ENCODE measurements at places on chromosomes 13 and 19. TPM values are rescaled to one million over a fixed set of nuclear protein-coding genes. Genes with fewer than 3 reads are reported as not detected.

- DNase-seq, result no peak
Observed at GRCh38 chr19:49338023-49338677, 2.9 kb downstream of the CD37 start.

GRCh38 chr13:43805071-43805468 is 18.3 kb upstream of the ENOX1 start:
- no peak for DNase-seq

DNA sequence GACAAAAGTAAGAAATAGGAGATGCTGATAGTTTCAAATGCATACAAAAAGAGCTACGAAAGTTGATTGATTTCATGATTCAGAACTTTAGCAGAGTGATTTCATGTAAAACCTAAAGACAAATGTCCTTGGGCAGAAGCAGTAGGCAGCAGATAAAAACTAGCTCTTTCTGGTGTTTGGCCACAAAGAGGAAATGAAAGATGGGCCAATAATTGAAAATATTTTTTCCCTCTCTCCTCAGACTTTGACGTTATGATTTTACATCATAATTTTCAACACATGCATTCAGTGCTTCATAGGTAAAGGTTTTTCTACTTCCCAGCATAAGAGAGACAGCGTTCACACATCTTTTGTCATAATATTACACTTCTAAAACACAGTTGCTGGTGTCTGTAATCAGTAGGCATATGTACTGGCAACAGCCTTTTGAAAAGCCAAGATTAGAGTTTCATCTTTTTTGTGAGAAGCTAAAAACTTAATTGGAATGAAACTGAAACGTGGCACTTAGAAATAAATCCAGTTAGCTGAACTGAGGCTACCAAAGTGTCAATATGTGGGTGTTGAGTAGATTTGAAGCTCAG is 9.3 kb downstream of the SCEL start:
- DNase-seq, result no peak

The KLK2 gene
- total RNA-seq, result not detected

The SIGLEC5 gene
- not detected for total RNA-seq

The UGGT2 gene
- 0.08 TPM for total RNA-seq

The PSG3 gene
- total RNA-seq, result not detected
